Tongue (tissue), 3 donors: ENCODE measurements at places on chromosomes 3 and 15. TPM values are rescaled to one million over a fixed set of nuclear protein-coding genes. Genes with fewer than 3 reads are reported as not detected.

DNA sequence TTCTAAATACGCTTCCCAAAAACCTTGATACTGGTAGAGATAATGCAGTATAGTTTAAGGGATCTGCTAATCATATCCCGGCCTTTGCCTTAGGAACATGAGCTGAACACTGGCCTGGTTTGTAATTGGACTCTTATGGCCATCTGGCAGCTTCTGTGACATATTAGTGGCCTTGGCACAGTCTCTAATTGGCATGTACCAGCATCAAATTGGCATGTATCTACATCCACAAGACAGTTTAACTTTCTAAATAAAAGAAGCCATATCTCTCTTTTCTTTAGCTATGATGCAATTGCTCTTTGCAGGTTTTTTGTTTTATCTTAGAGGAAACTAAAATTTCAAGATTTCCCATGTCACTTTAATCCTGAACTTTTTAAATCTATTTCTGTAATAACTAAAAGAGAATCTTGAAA lies 44.6 kb upstream of the FILIP1L start:
- peak; percentile 91 for DNase-seq

DNA sequence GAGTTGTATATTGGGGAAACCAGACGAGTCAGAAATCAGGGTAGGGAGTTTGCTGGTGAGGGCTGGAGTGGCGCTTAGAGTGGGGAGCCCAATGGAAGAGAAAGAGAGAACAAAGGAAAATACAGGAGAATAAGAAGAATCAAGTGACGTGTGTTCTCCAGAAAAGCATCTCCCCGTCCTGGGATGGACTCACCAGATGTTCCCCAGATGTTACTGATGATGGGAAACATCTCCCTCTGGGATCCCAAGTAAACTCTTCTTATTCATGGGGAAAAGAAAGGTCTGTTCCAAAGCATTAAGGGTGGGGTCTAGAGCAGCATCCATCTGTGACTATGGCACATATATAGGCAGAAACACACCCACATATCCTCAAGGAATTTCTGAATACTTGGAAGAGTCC lies 3.0 kb upstream of the CSRNP1 start:
- DNase-seq: no peak

GNAT1 gene
- total RNA-seq: not detected

LRRC31 gene
- total RNA-seq: not detected

CHRM5 gene
- not detected for total RNA-seq
